NCI-H1048 (cell line): ENCODE measurements at places on chromosomes 7 and 10.

- DNase-seq = no peak
Measured at GRCh38 chr10:60031183-60031582, 124.8 kb upstream of the CCDC6 start.

GRCh38 chr10:86756511-86757112 lies at the start of gene BMPR1A:
BMPR1A (plus strand) TSS chr10:86756619; CDS start chr10:86876019, 119,400 bp downstream.
- DNase-seq = no peak

- no peak for DNase-seq
Measured at GRCh38 chr10:14548474-14548873, 217.8 kb upstream of the FRMD4A start.

DNA sequence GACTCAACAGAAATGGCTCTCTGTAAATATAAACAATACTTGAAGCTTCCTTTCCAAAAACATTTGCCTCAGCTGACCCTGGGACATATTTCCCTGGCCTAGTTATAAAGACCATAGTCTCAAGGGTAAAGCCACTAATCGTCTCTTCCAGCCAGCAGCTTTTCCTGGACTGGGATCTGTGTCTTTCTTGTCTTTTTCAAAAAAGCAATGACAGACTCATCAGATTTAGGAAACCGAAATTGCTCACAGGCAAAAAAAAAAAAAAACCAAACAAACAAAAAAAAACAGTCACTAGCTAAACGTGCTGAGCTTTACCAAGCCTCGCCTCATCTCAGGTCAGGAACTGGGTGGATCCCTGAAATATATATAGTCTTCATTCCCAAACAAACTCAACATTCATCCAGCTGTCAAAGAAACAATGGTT lies 23.5 kb downstream of the STN1 start:
- DNase-seq = no peak

GRCh38 chr7:36075561-36075960 lies 77.5 kb upstream of the EEPD1 start:
- DNase-seq = no peak

DNA sequence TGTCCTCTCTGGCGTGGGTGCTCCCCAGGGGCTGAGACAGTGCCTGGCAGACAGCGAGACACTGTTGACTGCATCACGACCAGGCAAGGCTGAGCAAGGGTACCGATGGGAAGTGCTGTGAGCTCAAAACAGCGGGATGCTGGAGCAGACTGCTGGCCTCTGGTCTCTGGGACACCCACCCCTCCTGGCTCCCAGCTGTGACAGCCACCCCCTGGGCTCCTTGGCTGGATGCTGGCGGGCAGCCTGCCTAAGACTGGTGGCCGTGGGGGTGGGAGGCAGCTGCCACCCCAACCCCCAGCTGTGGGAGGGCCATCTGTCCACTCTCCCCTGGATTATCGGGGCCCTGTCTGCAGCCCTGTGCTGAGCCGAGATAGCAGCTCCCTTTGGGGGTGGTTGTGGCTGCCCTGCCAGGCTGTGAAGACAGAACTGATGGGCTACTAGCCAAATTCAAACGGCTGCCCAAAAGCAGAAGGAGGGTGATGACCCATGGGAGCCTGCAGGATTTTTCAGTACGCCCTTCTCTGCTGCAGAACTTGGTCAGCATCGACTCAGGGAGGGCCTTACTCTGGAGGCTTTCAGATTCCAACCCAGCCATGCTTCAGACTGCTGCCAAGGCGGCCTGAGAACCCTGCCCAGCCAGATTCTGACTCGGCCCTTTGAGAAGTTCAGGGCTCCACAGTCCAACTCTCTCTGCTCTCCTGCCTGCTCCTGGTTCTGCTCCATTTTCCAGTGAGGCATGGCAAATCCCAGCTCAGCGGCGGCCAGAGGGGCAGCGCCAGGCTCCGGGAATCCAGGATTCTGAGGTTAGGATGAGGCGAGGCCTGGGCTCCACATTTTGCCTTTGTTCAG lies 125.3 kb downstream of the NEURL1 start:
- no peak for DNase-seq

- DNase-seq = no peak
Measured at GRCh38 chr10:110706690-110707098, 62.6 kb downstream of the RBM20 start.

DNA sequence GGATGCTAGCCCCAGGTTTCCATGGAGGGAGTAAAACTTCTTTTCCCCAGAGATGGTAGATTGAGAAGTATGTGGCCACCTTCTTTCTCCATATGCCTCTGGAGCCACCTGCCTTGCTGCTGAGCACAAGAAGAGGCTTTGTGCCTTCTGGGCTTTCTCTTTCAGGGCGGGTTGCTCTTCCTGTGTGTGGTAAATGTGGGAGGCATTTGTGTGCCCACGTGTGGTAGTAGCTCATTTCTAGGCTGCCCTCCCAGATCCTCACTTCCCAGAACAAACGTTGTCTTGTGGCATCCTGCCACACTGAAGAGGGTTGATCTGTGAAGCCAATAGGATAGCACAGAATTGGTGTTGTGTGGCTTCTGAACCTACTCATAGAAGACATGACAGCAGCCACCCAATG lies 342.0 kb upstream of the PODXL start:
- DNase-seq = no peak
